Hypothalamus (tissue), 51 donors: ENCODE measurements at places on chromosomes 3 and 15.

DNA sequence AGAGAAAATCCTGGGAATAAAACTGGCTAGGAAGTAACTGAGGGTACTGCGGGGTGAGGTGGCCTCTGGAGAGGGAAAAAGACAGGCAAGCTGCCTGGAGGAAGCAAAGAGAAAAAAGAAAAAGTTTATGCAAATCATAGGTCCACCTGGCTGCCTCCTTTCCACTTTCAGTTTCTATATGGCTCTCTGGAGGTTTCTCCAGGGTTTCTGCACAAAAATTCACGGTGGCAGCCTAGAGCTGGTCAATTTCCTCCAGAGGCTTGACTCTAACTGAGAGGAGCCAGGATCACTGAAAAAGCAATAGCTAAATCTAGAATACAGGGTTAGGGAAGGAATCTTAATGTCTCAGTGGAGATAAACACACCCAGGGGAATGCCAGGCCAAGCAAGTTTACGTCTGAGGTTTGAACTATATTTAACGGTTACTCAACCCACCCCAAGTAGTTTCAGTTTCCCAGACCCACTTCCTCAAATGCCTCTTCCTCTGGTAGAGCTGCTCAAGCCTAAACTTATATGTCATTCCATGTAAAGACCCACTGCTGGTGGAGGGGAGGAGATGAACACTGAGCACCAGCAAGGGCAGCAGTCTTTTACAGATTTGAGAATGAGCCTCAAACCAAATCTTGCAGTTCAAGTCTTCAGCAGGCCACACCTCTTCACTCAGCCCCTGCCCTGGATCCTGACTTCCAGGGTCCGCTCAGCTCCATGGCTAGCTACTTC is 5.7 kb downstream of the LYSMD2 start:
- no peak for DNase-seq

DNA sequence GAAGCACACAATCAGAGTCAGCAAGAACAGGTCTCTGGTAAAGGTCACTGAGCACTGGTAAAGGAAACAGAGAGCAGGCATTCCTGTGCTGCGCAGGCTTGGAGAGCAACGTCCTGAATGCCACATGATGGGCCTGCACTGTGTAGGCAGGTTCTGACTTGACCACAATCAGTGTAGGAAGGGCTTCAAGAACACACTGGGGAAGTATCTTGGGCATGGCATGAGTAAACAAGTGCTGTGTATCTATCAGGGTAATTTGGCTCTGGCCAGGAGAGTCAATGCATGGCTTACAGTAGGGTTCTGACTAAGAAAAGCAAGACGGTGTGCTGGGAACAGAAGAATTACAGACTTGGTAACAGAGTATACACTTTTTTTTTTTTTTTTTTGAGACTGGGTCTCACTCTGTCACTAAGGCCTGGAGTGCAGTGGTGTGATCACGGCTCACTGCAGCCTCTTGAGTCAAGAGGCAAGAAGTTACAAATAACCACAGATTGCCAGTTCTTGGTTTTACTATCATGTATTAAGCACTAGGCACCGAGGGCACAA is 30.6 kb downstream of the TBC1D2B start:
- no peak for DNase-seq

DNA sequence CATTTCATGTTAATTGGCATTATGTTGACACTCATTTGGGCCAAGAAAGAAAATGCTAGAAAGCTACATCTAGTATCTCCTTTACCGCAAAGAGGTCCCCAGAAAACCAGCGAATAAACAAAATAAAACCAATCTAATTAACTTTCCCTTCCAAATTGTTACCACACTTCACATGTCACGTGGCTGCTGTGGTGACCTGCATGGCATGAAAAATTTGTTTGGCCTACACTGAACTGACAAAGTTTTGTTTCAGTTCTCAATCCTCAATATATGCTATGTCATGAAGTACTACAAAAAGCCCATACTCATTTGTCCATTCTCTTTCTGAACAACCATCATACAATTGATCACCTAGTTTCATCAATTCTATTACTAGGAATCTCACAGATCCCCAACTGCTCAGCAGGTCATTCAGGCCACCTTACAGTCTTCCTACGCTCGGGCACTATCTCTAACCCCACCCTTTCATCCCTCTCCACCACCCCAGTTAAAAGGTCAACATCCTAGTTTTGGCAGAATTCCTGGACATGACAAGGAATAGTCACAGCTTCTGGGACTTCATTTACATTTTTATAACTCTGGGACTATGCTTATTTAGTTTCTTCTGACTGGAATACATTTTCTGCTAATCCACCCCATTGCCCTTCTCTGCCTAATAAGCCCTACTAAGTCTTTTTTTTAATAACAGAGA is 480.4 kb downstream of the IGSF11 start:
- DNase-seq: no peak

DNA sequence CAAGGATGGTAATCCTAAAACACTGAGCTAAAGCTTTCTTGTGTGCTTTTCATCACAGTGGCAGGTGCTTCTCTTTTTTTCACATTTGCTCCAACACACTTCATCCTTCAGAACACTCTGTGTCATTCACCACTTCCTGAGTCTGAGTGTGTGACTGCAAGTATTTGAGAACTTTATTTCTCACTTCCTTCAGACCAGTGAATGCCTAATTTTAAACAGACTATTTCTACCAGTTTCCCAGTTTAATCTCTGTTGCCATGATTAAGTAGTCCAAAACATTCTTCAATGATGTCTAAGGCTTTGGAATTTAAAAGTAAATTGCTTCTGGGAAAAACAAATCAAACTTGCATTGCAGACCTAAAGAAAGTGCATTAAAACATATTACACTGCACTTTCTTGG is 541.2 kb downstream of the RBMS3 start:
- DNase-seq: no peak

GRCh38 chr15:100255644-100256043 is 86.1 kb downstream of the ADAMTS17 start:
- no peak for DNase-seq

- DNase-seq: no peak
Measured at GRCh38 chr15:53305101-53305500, 454.4 kb downstream of the WDR72 start.

DNA sequence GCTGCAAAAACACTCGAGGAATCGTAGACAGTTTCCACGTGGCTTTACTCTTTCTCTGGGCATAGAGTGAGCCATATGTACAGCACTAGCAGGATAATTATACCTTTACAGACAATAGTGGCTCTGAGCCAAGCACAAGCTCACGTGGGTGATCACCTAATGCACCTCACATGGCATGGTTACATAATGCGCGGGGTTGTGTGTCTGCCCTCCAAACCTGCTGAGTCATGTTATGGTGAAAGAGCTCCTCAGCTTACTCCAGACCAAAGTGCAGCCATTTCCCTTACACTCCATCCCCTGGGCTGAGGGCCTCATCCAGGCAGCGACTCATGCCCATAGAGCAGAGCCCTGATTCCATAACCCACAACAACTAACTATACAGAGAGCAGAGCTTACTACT is 1458.4 kb upstream of the CADM2 start:
- no peak for DNase-seq

- no peak for DNase-seq
Measured at GRCh38 chr3:147216143-147216673, 190.1 kb downstream of the ZIC4 start.

DNA sequence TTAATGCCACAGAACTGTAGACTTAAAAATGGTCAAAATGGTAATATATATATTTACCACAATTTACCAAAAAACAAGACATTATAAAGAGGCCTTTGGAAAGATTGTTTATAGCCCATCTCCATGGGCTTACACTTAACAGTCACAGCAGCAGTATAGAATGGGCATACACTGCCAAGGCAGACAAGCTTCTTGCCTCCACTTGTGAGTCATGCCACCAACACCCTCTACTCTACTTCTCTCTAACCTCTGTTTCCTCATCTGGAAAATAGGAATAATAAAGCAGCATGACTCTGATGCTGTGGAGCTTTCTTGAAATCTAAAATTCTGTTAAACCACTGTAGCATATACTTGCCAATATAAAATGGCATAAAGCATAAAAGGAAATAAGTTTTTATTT is 14.4 kb upstream of the GPR156 start:
- DNase-seq: no peak

- DNase-seq: no peak
Measured at GRCh38 chr3:47288966-47289910, 6.5 kb downstream of the KLHL18 start.

- no peak for DNase-seq
Measured at GRCh38 chr3:24952388-24952787, 457.7 kb upstream of the THRB start.

DNA sequence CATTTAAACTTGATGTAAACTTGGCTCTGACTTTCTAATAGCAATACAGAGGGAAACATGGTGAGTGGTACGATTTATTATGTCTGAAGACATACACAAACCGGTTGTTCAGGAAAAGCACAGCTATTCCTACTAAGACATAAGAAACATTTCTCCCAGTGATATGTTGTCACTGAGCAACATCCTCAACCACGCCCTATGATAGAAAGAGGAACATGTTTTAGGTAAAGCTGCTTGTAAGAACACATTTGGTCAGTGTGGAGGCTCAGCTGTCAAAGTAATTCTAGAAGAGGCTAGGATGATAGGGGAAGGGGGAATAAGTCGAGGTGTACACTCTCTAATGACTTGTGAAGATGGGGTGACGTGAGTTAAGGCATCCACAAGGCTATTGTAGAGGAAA is 42.7 kb upstream of the B3GNT5 start:
- no peak for DNase-seq

GRCh38 chr3:134607054-134608022 is 43.5 kb downstream of the KY start:
- DNase-seq: no peak

DNA sequence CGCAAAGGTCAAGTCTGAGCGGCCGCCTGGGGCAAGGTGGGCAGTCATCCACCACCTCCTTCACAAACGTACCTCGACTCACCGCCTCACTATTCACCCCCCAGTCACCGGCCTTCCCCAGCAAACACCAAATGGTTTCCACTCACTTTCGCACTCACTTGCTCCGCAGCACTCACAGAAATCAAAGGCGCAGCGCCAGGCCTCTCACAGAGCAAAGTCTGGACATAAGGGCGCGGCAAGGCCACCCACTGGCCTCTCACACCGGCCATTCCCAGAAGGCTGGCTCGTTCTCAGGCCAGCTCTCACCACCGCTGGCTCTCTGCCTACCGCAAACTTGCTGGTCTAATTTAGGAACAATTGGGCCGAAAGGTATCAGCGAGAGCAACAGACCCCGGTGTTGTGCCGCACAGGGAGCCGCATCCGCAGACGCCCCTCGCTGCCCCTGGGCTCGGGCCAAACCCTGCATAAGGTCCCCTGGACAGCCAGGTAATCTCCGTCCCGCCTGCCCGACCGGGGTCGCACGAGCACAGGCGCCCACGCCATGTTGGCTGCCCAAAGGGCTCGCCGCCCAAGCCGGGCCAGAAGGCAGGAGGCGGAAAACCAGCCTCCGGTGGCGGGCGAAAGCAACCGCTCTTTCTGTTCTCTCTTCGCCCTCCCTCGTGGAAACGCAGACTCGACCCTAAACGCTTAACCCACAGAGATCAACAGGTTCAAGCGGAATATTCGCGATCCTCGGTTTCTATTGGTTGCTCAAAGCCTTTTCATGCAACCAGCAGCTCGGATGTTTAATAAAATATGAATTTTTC is 2.9 kb downstream of the SHOX2 start:
- no peak for DNase-seq

DNA sequence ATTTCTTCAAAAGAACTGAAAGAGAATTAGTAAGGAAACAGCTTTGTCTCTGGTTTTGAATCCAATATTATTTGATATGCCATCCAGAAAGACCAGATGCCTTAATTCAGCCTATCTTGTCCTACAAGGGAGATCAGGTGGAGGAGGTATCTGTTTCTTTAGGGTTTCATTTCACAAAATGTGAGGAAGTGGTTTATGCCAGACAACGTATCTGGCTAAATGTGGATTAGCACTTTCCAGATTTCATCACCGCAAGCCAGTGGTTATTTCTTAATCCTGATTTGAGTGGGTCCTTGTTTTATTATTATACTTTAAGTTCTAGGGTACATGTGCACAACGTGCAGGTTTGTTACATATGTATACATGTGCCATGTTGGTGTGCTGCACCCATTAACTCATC is 271.1 kb downstream of the EBLN2 start:
- no peak for DNase-seq

GRCh38 chr3:55519019-55519418 is 31.9 kb upstream of the WNT5A start:
- DNase-seq: no peak

DNA sequence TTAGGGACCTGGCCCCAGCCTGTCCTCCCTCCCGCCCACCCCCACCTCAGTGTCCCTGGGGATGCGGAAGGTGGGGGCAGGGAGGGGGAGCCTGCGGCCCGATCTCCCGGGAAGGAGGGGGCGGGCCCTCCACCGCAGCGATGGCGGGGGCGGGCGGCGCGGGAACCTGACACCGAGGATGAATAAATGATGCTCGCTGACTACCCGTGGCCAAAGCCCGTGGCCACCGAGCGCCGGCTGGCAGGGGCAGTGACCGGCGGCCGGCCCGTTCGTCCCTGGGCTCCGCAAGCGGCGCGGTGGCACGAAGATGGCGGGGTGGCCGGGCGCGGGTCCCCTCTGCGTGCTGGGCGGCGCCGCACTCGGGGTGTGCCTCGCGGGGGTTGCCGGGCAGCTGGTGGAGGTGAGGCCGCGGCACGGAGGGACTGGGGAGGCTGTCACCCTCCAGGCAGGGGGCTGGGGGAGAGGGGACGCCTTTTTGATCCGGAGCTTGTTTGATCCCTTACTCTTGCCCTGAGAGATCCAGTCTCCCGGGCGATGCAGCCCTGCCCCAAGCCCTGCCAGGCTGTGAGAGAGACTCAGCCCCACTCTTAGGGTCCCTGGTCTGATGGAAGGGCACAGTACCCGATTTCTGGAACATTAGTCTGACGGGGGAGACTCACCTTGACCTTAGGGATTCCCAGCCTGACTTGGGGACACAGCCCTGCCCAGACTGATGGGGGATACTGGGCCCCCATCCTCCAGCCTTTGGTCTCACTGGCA is at the start of gene TMIE:
TMIE (plus strand) TSS at position 212 of the 759 bp plus-strand sequence; CDS start at position 308, 96 bp downstream.
- DNase-seq: no peak

DNA sequence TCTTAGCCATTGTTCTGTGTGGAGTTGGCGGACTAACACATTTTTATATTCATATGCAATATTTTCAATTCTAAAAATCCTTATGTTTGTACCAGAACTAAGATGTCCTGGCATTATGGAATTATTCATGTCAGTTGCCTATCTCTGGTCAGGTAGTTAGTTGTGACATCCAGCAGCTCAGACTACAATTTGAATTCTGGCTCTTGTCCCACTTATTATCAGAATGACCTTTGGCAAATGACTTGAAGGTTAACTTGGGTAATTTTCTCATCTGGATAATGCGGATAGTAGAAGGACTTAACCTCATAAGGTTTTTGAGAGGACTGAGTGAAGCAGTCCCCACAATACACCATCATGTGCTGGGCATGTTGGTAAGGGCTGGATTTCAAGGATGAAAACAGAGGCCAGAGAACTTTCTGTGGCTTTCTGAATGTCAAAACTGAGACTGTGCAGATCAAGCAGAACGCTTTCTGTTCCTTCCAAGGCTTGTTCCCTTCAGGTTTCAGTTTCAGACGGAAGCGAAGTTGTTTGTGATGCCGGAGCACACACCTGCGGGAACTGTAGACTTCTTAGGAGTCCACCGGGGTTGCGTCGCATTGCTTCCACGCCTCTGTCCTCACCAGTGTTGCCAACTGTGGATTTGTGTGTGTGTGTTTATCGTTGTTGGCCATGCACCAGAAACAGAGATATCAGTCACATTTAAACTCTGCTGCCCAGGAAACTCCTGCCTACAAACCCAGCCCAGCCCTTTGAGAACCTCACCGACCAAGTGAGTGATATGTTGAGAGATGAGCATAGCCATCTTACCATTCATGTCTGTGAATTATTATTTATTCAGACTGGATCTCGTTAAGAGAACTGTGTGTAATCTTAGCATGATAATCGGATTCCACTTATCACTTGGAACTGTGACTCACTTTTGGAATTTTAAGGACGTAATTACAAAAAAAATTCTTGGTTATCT is 76.0 kb downstream of the PTPRG start:
- DNase-seq: no peak
